ENCODE measurements at places on chromosomes 12 and 14.
A peak's percentile ranks its signal among the peaks of the same experiment; 100 is the strongest.

DNA sequence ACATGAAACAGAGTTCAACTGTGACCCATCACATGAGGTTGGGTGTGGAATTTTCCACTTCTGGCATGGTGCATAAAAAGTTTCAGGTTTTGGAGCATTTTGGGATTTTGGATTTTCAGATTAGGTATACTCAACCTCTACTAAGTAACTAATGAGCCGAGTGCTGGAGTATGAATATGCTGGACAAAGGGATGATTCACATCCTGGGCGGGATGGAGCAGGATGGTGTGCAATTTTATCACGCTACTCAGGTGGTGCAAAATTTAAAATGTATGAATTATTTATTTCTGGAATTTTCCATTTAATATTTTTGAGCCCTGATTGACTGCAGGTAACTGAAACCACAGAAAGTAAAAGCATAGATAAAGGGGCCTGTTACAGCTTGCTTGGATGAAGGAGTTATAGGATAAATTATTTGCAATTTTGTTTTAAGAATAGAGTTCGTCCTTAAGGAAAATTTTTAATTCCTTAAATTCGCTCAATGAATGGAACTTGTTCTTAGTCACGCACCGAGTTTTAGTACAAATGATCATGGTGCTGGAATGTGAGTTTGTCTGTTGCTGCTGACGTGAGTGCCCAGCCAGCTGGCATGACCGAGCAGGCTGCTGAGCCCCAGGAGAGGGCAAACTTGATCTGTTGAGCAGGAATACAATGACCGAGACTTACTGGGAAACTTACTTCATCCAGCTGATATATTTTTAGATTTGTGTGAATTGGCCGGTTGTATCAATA, 176.3 kb downstream of the ESR2 start:
- peaks cover 27% of the 10 kb centered on the region for H3K36me3 ChIP-seq
- no peak overlapping the region for H3K4me3 ChIP-seq
- peaks cover 8% of the 10 kb centered on the region for H3K4me1 ChIP-seq

DNA sequence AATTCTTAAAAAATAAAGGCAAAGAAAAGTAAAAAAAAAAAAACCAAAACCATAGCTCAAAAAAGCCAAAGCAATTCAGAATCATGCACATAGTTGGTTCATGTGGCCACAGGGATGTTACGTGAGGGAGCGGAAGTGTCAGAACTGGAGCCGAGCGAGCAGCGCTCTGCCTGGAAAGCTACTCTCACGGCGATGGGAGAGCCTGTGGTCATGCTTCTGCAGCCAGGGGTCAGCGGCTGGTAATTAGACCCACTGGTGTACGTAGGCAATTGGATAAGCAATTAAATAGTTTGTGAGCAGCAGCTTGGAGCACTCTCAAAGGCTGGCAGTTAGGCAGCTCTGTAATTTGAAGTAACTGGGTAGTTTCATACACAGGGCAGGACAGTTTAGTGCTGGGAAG, 58.1 kb downstream of the TRHDE start:
- H3K36me3 ChIP-seq: no peaks in the 10 kb centered on the region
- no peaks in the 10 kb centered on the region for H3K4me1 ChIP-seq
- no peak overlapping the region for H3K27ac ChIP-seq
- H3K27me3 ChIP-seq: no peaks in the 10 kb centered on the region

GRCh38 chr14:73492043-73492552, 1.4 kb downstream of the RIOX1 start:
- H3K36me3 ChIP-seq: peaks cover 25% of the 10 kb centered on the region
- no peak for DNase-seq
- peak overlapping the region; percentile 77 for H3K4me3 ChIP-seq
- no peaks in the 10 kb centered on the region for H3K27me3 ChIP-seq
- H3K27ac ChIP-seq: no peak overlapping the region
- H3K4me1 ChIP-seq: peaks cover 43% of the 10 kb centered on the region

- H3K4me1 ChIP-seq: peaks cover 3% of the 10 kb centered on the region
- DNase-seq: no peak
- no peaks in the 10 kb centered on the region for H3K36me3 ChIP-seq
- no peak overlapping the region for H3K4me3 ChIP-seq
Measured at GRCh38 chr14:101409006-101409543, 152.2 kb upstream of the DIO3 start.

GRCh38 chr14:60275932-60276331, 26.9 kb downstream of the PPM1A start:
- H3K27me3 ChIP-seq: no peaks in the 10 kb centered on the region
- peaks cover 49% of the 10 kb centered on the region for H3K4me1 ChIP-seq
- no peak overlapping the region for H3K4me3 ChIP-seq
- no peak for DNase-seq

GRCh38 chr14:89399594-89400068, 17.4 kb downstream of the FOXN3 start:
- DNase-seq: no peak
- H3K4me3 ChIP-seq: no peak overlapping the region
- peaks cover 9% of the 10 kb centered on the region for H3K36me3 ChIP-seq
- H3K27me3 ChIP-seq: no peaks in the 10 kb centered on the region
- peaks cover 54% of the 10 kb centered on the region for H3K4me1 ChIP-seq

DNA sequence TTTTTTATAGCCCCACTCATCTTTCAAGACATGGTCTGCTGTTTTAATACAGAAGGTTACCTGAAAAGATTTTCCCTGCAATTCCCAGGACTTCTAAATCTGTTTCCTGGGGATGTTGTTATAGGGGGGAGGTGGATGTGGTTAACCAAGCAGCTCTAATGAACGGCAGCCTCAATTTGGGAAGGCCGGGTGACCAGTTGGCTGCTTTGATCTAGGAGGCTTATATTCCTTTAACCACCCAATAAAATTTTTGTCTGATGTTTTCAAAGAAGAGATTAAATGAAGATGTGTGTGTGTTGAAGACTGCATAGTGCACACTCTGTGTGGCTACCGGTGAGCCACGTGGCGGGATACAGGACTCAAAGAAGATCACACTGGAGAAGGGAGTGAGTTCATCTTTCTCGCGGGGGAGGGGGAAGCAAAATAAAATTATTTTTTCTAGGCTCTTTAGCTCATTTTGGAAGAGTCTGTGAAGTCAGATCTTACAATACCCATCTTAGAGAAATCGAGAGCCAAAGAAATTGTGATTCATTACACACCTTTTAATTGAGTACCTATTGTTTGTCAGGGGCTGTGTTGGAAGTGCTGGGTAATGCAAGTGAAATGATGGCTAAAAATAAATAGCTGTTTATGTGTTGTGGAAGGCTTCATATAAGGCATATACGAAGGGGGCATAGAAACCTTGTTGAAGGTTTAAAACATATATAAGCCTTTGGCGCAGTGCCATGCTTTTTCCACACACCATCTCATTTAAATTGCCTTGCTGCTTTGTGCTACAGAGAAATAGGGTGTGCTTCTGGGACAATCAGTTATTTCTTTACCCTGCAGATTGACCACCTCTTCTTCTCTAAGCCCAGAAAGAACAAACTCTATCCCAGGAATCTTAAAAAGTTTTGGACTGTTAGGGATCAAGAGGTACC, 18.5 kb downstream of the ELK3 start:
- H3K36me3 ChIP-seq: peaks cover 11% of the 10 kb centered on the region
- peaks cover 75% of the 10 kb centered on the region for H3K4me1 ChIP-seq
- H3K27ac ChIP-seq: peak overlapping the region; percentile 93
- peak overlapping the region; percentile 30 for H3K4me3 ChIP-seq

DNA sequence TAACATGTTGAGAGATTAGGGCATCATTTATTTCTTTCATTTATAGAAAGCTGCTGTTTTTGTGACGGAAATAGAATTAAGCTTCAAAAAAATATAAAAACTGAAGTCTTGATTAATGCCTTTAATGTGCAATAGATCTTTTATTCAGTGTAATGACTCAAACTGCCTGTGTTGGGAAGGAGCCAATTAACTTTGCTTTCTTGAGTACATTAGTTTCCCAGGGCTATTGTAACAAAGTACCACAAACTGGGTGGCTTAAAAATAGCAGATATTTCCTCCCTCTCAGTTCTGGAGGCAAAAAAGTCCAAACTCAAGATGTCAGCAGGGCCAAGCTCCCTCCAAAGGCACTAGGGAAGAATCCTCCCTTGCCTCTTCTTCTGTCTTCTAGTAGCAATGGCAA, 36.6 kb downstream of the EID3 start:
- peaks cover 43% of the 10 kb centered on the region for H3K36me3 ChIP-seq
- no peak overlapping the region for H3K4me3 ChIP-seq
- H3K27me3 ChIP-seq: no peaks in the 10 kb centered on the region
- no peaks in the 10 kb centered on the region for H3K4me1 ChIP-seq
- H3K27ac ChIP-seq: no peak overlapping the region

DNA sequence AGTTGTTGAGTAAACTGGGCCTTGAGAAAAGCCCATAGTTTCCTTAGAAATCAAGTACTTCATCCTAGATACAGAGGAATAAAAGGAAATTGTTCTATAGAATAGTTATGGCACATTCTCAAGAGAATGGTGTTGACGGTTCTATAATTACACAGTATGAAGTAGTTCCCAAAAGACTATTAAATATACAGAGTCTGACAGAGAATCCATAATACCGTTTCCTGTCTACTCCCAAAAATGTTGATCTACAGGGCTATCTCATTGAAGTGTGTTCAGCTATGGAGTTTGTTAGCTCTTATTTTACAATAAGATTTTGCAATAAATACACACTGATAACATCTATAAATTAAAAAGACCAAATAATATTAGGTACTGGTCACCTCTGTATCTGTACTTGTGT, 799.7 kb downstream of the RPS29 start:
- no peak overlapping the region for H3K27ac ChIP-seq
- H3K36me3 ChIP-seq: no peaks in the 10 kb centered on the region
- no peak for DNase-seq
- no peaks in the 10 kb centered on the region for H3K4me1 ChIP-seq

DNA sequence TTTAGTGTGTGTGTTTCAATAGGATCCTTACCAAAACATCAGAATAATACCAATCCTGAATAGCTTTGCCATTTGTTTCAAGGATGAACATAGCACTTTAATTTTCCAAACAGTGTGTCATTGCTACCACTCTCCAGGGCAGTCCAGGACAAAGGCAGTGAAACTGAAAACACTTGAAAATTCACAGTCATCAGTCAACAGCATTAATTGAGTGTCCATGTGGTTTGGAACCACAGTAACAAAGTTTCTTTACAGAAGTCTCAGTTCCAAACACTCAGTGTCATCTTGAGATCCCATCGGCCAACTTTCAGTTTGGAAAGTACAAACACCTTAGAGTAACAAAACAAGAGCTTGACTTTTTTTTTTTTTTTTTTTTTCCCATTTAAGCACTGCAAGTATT, 228.4 kb upstream of the SOX5 start:
- no peaks in the 10 kb centered on the region for H3K36me3 ChIP-seq
- H3K27me3 ChIP-seq: no peaks in the 10 kb centered on the region
- no peak for DNase-seq
- no peak overlapping the region for H3K4me3 ChIP-seq
- H3K27ac ChIP-seq: no peak overlapping the region

- no peak for DNase-seq
- H3K36me3 ChIP-seq: peaks cover 23% of the 10 kb centered on the region
- no peaks in the 10 kb centered on the region for H3K27me3 ChIP-seq
- no peak overlapping the region for H3K27ac ChIP-seq
- H3K4me1 ChIP-seq: peaks cover 43% of the 10 kb centered on the region
Measured at GRCh38 chr14:71355324-71356201, 448.3 kb downstream of the PCNX1 start.

GRCh38 chr12:104507672-104508071, 50.9 kb downstream of the CHST11 start:
- peaks cover 8% of the 10 kb centered on the region for H3K36me3 ChIP-seq
- no peaks in the 10 kb centered on the region for H3K27me3 ChIP-seq
- DNase-seq: no peak
- peaks cover 83% of the 10 kb centered on the region for H3K4me1 ChIP-seq

GRCh38 chr12:108268397-108268796, 70.7 kb downstream of the CMKLR1 start:
- H3K27me3 ChIP-seq: peaks cover 6% of the 10 kb centered on the region
- no peak overlapping the region for H3K4me3 ChIP-seq
- H3K4me1 ChIP-seq: no peaks in the 10 kb centered on the region
- H3K27ac ChIP-seq: no peak overlapping the region

DNA sequence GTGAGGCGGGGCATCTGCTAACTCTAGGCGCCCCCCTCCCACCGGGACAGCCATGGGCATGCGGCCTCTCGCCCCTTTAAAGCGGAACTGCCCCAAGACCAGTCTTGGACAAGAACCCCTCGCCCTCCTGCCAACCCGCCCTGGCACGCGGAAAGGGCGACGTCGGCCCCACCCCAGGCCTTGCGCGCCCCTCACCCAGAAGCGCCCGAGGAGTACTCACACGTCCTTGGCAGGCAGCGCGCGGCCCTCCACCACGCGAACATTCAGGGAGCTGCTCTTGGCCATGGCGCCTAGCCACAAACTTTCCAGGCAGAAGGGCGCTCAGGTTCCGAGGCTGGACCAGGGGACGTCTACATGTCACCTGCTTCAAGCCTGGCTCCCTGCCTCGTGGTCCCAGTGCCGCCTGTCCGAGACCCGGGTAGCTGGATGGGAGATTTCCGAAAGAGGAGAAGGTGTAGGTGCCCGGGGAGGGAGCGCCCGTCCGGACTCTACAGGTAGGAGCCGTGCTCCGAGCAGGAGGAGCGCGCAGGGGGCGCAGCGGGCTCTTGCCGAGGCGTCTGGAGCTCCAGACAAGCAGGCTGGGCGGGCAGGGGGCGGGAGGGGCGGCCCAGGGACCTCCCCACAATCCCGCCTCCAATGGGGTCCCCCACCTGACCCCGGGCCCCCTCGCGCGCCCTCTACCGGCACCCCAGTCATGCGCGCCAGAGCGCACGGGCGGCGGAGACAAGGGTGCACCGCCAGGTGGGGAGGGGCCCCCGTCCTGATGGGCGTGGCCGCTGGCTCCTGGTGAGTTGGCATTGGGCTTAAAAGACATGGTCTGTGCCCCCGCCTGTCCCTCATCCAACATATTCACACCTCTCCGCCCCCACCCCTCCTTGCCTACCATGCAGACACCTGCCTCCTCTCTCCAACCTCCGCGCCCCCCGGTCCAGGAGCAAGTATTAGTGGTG, at the start of gene RASAL1:
TSS of gene RASAL1 (minus strand) at position 584 of the 950 bp plus-strand sequence. CDS start at position 285, 299 bp downstream.
- peak within 1 kb of the TSS; percentile 78 for H3K4me3 ChIP-seq
- H3K27me3 ChIP-seq: peaks cover 5% of the 10 kb centered on the region
- peak; percentile 91 for DNase-seq
- peak within 1 kb of the TSS; percentile 91 for H3K27ac ChIP-seq

DNA sequence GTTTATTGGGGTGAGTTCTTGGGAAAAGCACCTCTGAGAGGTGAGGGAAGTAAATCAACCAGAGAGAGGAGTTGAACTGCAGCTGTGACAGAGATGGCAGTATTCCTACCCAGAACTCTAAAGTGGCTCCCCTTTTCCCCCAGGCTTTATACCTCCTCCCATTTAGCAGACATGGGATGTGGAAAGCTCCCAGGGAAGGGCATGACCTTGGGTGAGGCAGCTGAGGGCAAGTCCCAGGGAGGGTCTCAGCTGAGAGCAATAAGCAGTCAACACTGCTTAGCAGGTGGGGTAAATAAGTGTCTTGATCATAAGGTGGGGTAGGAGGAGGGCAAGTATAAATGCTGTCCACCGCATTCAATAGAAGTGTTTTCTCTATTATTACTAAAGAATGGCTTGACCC, 143.0 kb downstream of the AKAP6 start:
- H3K27me3 ChIP-seq: no peaks in the 10 kb centered on the region
- H3K36me3 ChIP-seq: no peaks in the 10 kb centered on the region
- H3K4me3 ChIP-seq: no peak overlapping the region
- H3K4me1 ChIP-seq: no peaks in the 10 kb centered on the region
